Hematopoietic multipotent progenitor cell treated with erythropoietin and hydrocortisone succinate and interleukin-3 and kit ligand, for 15 days (in vitro differentiated cells): ENCODE measurements at places on chromosomes 1 and 21.

GRCh38 chr1:902802-903201 lies 20.9 kb upstream of the SAMD11 start:
- no peak for DNase-seq

DNA sequence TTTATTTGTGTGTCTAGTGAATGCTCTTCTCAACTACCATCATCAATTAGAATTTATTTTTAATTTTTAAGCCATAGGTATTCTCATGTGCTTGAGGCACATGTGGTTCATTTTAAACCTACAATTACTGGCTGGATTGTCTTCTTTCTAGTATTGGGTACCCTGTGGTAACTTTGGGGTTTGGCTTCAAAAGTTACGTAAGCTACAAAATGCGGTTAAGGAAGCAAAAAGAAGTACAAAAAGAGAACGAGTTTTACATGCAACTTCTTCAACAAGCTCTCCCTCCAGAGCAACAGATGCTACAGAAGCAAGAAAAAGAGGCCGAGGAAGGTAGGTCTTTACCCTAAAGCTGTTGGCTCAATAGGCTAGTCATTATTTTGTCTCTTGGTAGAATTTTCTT lies 25.8 kb downstream of the MACO1 start:
- no peak for DNase-seq

GRCh38 chr21:34642211-34643075 lies 26.4 kb upstream of the CLIC6 start:
- no peak for DNase-seq

GRCh38 chr1:113170519-113170918 lies 97.5 kb downstream of the LRIG2 start:
- no peak for DNase-seq

GRCh38 chr1:28036431-28036830 lies 52.0 kb downstream of the EYA3 start:
- no peak for DNase-seq

GRCh38 chr1:37255136-37255795 lies 219.1 kb upstream of the ZC3H12A start:
- DNase-seq: no peak

- no peak for DNase-seq
These were observed 223.2 kb upstream of the FOXD3 start for GRCh38 chr1:63099188-63099587.

- no peak for DNase-seq
These were observed 77.5 kb downstream of the GLIS1 start for GRCh38 chr1:53661496-53661895.

DNA sequence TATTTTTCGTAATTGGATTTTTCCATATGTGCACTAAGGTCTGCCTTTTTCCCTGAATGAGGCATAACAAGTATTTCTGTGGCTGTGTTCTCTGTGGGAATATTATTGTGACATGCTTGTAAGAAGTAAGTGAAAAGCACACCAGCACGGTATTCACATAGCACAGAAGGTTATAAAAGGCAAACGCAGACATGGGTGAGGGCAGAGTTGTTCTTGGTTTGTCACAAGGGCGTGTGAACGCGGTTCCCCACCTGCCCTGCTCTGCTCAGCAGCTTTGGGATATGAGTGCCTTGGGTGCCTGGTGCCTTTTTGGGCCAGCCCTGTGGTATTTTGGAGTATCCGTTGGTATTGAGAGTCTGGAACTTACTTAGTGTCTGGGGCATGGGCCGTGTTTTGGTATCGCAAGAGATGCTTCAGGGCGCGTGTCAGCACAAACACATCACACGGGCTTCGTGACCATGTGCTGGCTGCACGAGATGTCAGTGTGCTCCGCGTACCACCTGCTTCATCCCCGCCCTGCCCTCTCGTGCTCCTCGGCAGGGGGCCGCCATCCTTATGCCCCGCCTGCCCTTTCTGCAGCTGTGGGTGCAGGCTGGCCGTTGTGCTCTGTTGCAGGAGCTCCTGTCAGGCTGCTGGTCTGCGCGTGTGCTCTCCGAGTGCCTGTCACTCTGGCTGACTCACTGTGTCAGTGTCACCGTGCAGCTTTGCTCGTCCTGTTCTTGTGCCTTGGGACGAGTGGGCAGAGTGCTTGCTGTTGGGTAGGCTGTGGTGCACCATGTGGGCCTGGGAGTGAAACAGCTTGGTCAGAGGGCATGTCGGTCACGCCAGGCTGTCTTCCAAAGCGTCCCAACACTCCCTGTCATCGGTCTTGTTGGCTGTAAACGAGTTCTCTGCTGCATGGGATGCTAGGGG lies 15.0 kb downstream of the SKI start:
- DNase-seq: no peak

- no peak for DNase-seq
These were observed 96.9 kb downstream of the COP1 start for GRCh38 chr1:176110203-176110602.

GRCh38 chr1:223125766-223126165 lies 17.3 kb downstream of the TLR5 start:
- no peak for DNase-seq

DNA sequence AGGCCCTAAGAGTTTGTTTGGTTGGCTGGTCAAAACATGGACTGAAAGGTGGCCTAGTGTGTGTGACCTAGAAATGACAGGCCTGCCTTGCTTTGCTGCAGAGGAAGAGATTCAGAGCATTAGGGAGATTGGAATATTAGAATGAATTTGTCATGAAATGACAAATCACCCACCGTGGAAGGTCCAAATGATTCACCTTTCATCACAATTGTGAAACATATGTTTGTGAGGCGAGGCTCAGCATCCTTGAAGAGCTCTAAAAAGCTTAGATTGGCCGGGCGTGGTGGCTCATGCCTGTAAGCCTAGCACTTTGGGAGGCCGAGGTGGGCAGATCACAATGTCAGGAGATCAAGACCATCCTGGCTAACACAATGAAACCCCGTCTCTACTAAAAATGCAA lies 5.5 kb downstream of the LCE1B start:
- no peak for DNase-seq

DNA sequence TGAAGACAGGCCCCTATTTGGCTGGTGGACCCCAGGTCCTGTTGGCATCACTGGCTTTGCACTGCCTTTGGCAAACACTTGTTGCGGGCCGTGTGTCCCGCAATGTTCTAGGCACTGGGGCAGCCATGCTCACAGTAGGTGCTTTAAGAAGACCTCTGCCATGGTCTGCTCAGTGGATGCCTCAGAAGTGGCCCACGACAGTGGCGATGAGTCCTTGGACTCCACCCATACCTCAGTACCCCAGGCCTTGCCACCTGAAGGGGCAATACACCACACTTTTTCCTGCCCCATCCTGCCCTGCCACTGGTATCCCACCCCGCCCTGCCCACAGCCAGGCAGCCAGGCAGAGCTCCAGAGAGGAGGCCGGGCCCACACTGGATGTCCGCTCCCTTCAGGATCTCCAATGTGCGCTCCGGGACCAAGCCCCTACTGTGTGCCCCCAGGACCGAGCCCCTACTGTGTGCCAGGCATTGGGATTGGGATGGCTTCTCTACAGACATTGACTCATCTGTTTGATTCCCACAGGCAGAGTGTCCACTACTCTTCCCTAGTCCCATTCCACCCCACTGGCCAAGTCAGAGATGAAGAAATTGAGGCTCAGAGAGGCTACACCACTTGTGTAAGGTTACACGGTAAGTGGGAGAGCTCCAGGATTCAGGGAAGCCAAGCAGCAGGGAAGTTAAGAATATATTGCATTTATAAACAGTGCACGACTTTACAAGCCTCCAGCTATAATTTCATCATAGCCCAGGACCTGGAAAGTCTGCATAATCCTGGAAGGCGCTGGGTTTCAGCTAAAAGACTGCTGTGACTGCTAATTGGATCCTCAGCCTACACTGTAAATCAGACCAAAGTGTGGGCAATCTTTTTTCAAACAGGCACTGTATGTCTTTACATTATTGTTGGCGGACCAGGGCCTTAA lies 101.6 kb downstream of the DMRTB1 start:
- no peak for DNase-seq

GRCh38 chr1:84165601-84166000 lies 21.5 kb downstream of the PRKACB start:
- no peak for DNase-seq
